Stimulated activated CD4-positive, alpha-beta T cell treated with anti-CD3 and anti-CD28 coated beads, Interleukin-1b, Interleukin-23, amount 100 ng/mL, for 1 hour (primary cell): ENCODE measurements at places on chromosomes 11 and 22.

GRCh38 chr11:113546757-113547507 lies 71.7 kb upstream of the DRD2 start:
- DNase-seq = no peak

DNA sequence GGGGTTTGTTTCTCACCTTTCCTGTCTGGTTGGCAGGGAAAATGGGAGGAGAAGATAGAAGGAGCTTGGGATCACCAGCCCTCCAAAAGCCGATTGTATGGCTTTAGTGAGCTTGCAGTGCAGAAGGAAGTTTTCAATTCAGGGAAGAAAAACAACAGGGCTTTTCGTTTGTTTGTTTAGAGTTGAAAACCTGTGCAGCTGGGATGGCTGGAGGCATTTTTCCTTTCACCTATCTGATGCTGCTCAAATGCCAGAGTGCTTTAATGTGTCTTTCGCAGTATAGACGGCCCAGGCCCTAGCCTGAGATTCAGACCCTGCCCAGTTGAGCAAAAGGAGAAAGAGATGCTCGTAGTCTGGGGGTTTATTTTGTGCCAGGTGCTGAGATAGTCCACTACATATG lies 87.9 kb downstream of the INSC start:
- no peak for DNase-seq

- no peak for DNase-seq
Measured at GRCh38 chr11:46901156-46901555, 17.2 kb downstream of the LRP4 start.

DNA sequence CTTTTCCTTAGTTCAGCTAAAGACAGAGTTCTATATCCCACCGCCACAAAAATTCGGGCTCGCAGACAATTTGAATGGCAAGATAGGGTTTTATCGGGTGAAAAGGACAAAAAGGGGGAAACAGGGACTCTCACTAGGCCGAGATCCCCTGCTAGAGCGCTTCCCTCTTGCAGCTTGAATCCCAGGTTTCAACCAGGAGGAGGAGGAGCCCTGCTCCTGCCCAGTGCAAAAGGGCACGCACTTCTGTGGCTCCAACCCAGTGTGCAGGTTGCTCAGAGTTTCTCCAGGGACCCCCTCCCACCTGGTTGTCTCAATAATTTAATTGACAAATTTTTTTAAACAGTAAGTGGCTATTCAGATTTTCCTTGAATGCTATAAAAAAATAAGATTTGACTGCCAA lies 152.6 kb upstream of the LUZP2 start:
- DNase-seq = no peak
